ENCODE measurements at places on chromosomes 5 and 9.

- H3K36me3 ChIP-seq: no peaks in the 10 kb centered on the region
- no peak for DNase-seq
- no peaks in the 10 kb centered on the region for H3K4me1 ChIP-seq
- no peak overlapping the region for H3K27ac ChIP-seq
- no peak overlapping the region for H3K4me3 ChIP-seq
Observed at GRCh38 chr5:81093536-81094196, 133.5 kb downstream of the RASGRF2 start.

GRCh38 chr9:134383148-134383547 is 56.9 kb downstream of the RXRA start:
- H3K4me3 ChIP-seq: no peak overlapping the region
- H3K4me1 ChIP-seq: peaks cover 57% of the 10 kb centered on the region
- H3K27ac ChIP-seq: no peak overlapping the region
- DNase-seq: no peak
- no peaks in the 10 kb centered on the region for H3K36me3 ChIP-seq

DNA sequence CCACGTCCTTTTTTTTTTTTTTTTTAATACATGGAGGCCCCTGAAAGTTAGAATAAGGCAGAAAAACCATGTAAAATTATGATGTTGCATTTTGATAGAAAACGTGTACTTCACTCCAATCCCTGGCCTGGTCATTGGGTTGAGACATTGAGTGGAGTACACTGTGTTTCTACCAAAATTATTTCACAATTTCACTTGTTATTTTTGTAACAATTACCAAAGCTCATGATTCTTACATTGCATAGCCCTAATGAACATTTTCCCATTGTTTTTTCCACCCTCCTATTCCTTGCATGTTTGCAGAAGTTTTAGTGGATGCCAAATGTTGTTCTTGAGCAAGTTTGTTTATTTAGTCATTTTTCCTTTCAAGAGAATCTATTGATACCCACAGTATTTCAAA is 21.9 kb downstream of the MAMDC2 start:
- no peaks in the 10 kb centered on the region for H3K27me3 ChIP-seq
- H3K36me3 ChIP-seq: no peaks in the 10 kb centered on the region
- no peak for DNase-seq
- H3K27ac ChIP-seq: no peak overlapping the region

GRCh38 chr5:1526681-1527131 is 2.9 kb upstream of the LPCAT1 start:
- no peak overlapping the region for H3K27ac ChIP-seq
- no peak for DNase-seq
- no peak overlapping the region for H3K4me3 ChIP-seq
- H3K36me3 ChIP-seq: peaks cover 11% of the 10 kb centered on the region

GRCh38 chr5:137714946-137715345 is 20.9 kb downstream of the KLHL3 start:
- H3K27ac ChIP-seq: no peak overlapping the region
- H3K4me1 ChIP-seq: no peaks in the 10 kb centered on the region
- no peaks in the 10 kb centered on the region for H3K27me3 ChIP-seq
- DNase-seq: no peak
- no peak overlapping the region for H3K4me3 ChIP-seq
- H3K36me3 ChIP-seq: no peaks in the 10 kb centered on the region

- no peaks in the 10 kb centered on the region for H3K4me1 ChIP-seq
- peak; percentile 44 for DNase-seq
- peaks cover 53% of the 10 kb centered on the region for H3K36me3 ChIP-seq
- H3K4me3 ChIP-seq: no peak overlapping the region
- H3K27ac ChIP-seq: no peak overlapping the region
Observed at GRCh38 chr9:99140685-99141314, 35.9 kb downstream of the TGFBR1 start.

DNA sequence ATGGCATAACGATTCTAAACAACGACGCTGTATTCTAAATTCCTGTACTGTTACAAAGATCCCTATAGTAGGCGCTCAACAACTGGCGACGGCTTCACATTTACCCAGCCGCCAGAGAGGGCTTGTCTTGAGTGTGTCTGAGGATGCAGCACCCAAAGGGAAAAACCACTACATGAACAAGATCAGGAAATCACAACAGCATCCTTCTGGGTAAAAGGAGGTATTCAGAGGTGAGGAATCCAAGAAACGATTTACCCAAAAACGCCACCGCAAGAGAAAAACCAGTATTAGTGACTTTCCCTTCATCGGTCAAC is 711 bp downstream of the TTC33 start:
- H3K36me3 ChIP-seq: peaks cover 22% of the 10 kb centered on the region
- peak; percentile 74 for DNase-seq
- H3K27me3 ChIP-seq: no peaks in the 10 kb centered on the region
- H3K4me1 ChIP-seq: peaks cover 12% of the 10 kb centered on the region
- H3K27ac ChIP-seq: peak overlapping the region; percentile 65

DNA sequence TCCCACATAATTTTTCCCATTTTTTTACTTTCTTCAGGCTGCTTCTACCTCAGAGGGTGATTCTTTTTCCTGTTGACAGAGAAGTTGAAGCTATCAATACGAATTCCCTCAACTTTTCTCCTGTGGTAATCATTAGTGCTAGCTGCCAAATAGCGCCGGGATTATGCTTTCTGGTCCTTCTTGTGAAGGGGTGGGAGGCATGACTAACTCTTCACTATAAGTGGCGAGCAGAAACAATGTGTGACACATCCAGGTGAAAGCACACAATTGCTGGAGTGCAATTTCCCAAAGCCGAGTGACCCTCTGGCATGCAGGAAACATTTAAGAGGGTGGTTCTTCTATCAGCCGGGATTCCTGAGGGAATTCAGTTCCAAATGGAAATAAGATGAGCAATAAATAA is 56.0 kb downstream of the TRPC7 start:
- H3K27me3 ChIP-seq: peaks cover 21% of the 10 kb centered on the region
- no peak for DNase-seq
- H3K4me3 ChIP-seq: no peak overlapping the region
- no peak overlapping the region for H3K27ac ChIP-seq
- H3K36me3 ChIP-seq: no peaks in the 10 kb centered on the region
- no peaks in the 10 kb centered on the region for H3K4me1 ChIP-seq

GRCh38 chr5:31855134-31856040 is 216.5 kb downstream of the PDZD2 start:
- H3K4me3 ChIP-seq: peak overlapping the region; percentile 36
- no peak overlapping the region for H3K27ac ChIP-seq
- H3K27me3 ChIP-seq: no peaks in the 10 kb centered on the region
- H3K36me3 ChIP-seq: no peaks in the 10 kb centered on the region
- DNase-seq: no peak

- peaks cover 8% of the 10 kb centered on the region for H3K4me1 ChIP-seq
- H3K4me3 ChIP-seq: no peak overlapping the region
- no peaks in the 10 kb centered on the region for H3K36me3 ChIP-seq
- H3K27ac ChIP-seq: no peak overlapping the region
- no peak for DNase-seq
Observed at GRCh38 chr9:136645903-136646754, 16.6 kb upstream of the EGFL7 start.

DNA sequence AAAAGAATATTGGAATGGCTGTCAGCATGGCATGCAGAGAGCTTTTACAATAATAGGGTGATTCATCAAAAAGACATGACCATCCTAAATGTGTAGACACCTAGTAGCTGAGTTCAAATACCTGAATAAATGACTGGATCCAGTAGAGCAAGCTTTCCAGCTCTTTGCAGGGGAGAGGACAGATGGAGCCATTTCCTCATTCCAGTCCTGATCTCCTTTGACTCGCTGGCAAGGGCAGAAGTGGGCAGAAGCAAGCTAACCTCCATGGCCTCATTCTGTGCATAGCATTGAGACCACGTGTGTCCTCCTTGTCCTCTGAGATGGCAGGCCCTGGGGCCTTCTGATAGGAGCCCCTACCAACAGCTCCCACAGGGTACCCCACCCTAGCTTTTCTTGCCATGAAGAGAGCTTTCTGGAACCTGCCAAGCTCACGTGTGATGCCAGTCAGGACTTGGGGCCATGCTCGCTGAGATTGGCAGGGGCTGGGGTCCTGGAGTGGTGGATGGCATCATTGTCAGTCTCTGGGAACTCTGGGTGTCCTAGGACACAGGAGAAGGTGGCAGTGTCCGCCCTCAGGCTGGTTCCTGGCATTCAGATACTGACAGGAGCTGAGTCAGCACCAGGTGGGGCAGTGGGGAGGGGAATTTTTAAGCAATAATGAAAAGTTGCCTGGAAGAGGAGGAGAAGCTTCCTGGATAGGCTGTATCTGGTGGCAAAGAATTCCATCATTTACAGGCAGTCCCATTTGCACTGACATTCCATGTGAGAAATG is 33.6 kb downstream of the WWC1 start:
- no peak for DNase-seq
- H3K27ac ChIP-seq: no peak overlapping the region
- H3K4me3 ChIP-seq: no peak overlapping the region

DNA sequence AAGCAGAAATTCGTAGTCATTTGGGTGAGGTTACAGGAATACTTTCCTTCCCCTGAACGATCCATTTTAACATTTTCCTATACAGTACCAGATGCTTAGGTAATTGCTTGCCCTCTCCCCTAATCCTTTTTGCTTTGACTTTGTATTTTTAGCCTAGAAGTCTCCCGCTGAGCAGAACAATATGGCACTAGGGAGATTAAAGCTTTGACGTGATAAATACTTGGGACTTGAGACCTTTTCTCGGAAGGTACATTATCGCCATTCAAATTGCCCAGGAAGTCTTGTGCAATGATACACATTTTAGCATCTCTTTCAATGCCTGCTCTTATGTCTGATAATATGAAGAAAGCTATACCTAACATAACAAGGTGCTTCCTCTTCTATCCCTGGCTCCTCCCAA is 22.9 kb upstream of the SPATA31C2 start:
- H3K27me3 ChIP-seq: no peaks in the 10 kb centered on the region
- H3K27ac ChIP-seq: no peak overlapping the region
- H3K36me3 ChIP-seq: no peaks in the 10 kb centered on the region

DNA sequence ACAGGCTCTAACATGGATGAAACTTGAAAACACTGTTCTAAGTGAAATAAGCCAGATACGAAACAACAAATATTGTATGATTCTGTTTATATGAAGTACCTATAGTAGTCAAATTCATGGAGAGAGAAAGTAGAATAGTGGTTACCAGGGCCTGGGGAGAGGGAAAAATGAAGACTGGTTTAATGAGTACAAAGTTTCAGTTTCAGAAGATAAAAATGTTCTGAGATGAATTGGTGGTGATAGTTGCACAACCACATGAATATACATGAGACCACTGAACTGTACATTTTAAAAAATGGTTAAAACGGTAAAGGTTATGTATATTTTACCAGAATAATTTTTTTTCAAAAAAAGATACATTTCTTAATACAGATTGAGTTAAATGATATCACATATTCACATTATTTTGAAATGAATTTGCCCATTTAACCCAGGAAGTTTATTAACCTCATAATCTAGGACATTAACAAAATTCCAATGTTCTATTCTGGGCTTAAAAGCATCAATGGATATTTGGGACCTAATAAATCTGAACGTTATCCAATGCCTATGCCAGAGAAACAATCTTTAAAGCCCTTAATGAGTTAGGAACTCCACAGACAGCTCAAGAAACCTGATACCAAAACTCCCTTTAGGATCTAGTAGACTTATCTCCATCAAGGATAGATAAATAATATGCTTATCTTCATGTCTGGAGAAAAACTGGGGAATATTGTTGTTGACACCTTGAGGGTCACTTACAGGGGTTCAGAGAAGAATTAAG is 521.3 kb downstream of the EFNA5 start:
- DNase-seq: no peak
- no peaks in the 10 kb centered on the region for H3K4me1 ChIP-seq
- no peaks in the 10 kb centered on the region for H3K36me3 ChIP-seq
- no peak overlapping the region for H3K4me3 ChIP-seq
- H3K27me3 ChIP-seq: no peaks in the 10 kb centered on the region

GRCh38 chr5:175711472-175712312 is 53.8 kb downstream of the HRH2 start:
- peak; percentile 38 for DNase-seq
- no peak overlapping the region for H3K4me3 ChIP-seq
- H3K36me3 ChIP-seq: no peaks in the 10 kb centered on the region
- no peak overlapping the region for H3K27ac ChIP-seq
- peaks cover 20% of the 10 kb centered on the region for H3K27me3 ChIP-seq

DNA sequence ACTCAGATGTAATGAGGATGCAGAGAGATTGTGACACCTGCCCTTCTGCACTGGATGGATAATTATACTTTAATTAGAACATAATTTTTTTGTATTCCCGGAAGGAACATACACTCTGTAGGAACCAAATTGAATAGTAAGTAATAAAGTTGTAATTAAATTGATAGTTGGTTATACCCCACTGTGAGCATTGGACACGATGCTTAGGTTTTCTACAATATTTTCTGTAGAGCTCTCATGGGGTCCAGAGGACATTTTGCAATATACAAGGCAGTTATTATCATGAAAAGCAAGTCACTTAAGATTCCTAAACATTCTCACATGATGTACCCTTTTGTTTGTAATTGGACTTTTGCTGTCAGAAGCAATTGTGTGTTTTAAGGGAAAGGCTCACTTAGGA is 63.4 kb downstream of the DIRAS2 start:
- no peaks in the 10 kb centered on the region for H3K36me3 ChIP-seq
- no peak overlapping the region for H3K27ac ChIP-seq
- H3K4me3 ChIP-seq: no peak overlapping the region
- DNase-seq: no peak

- no peak overlapping the region for H3K27ac ChIP-seq
- H3K36me3 ChIP-seq: no peaks in the 10 kb centered on the region
- peaks cover 39% of the 10 kb centered on the region for H3K4me1 ChIP-seq
- H3K27me3 ChIP-seq: no peaks in the 10 kb centered on the region
Observed at GRCh38 chr9:113678859-113679256, 197.3 kb upstream of the ZNF618 start.

GRCh38 chr5:119706049-119706448 is 76.7 kb downstream of the FAM170A start:
- no peaks in the 10 kb centered on the region for H3K27me3 ChIP-seq
- H3K27ac ChIP-seq: no peak overlapping the region
- H3K36me3 ChIP-seq: no peaks in the 10 kb centered on the region
- DNase-seq: no peak
- no peak overlapping the region for H3K4me3 ChIP-seq
- H3K4me1 ChIP-seq: no peaks in the 10 kb centered on the region

DNA sequence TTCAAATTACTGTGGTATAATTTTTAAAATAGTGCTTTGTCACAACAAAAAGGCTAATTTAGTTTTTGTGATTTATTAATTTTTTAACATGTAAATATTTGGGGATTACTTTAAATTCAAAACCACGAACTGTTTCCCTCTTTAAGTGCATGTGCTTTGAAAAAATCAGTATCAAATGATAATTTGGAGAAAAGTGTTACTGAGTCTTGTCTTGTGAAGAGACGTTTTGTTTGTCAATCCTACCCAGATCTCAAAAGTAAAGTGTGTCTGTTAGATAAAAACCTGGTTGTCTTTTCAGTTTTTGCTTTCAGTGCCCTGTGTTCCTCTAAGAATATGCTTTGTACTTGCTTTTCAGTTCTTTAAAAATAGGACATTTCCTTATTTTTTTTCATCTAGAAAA is 7.7 kb downstream of the ZSWIM6 start:
- no peak overlapping the region for H3K27ac ChIP-seq
- peaks cover 33% of the 10 kb centered on the region for H3K4me1 ChIP-seq
- H3K27me3 ChIP-seq: no peaks in the 10 kb centered on the region
- H3K36me3 ChIP-seq: peaks cover 25% of the 10 kb centered on the region

All from SJSA1 (cell line).